Calu3 (cell line): ENCODE measurements at places on chromosomes 6 and 20.

- H3K4me3 ChIP-seq, result no peak overlapping the region
- H3K4me1 ChIP-seq, result peaks cover 14% of the 10 kb centered on the region
- H3K27ac ChIP-seq, result no peak overlapping the region
Observed at GRCh38 chr6:26543953-26544352, 5.8 kb downstream of the HMGN4 start.

- DNase-seq, result peak; percentile 61
- H3K4me1 ChIP-seq, result peaks cover 25% of the 10 kb centered on the region
- H3K27ac ChIP-seq, result no peak overlapping the region
- H3K27me3 ChIP-seq, result no peaks in the 10 kb centered on the region
- H3K36me3 ChIP-seq, result no peaks in the 10 kb centered on the region
Observed at GRCh38 chr20:53949319-53949839, 121.0 kb downstream of the BCAS1 start.

- no peaks in the 10 kb centered on the region for H3K36me3 ChIP-seq
- peaks cover 17% of the 10 kb centered on the region for H3K4me1 ChIP-seq
- H3K27me3 ChIP-seq, result no peaks in the 10 kb centered on the region
Observed at GRCh38 chr6:20948556-20948955, 414.3 kb downstream of the CDKAL1 start.

- DNase-seq, result no peak
- H3K27me3 ChIP-seq, result no peaks in the 10 kb centered on the region
- H3K4me3 ChIP-seq, result no peak overlapping the region
- no peak overlapping the region for H3K27ac ChIP-seq
- H3K36me3 ChIP-seq, result no peaks in the 10 kb centered on the region
- no peaks in the 10 kb centered on the region for H3K4me1 ChIP-seq
Observed at GRCh38 chr6:143727035-143727434, 49.3 kb downstream of the PHACTR2 start.

GRCh38 chr20:19932170-19932667 is 84.9 kb upstream of the NAA20 start:
- H3K36me3 ChIP-seq, result no peaks in the 10 kb centered on the region
- no peak overlapping the region for H3K4me3 ChIP-seq
- peaks cover 8% of the 10 kb centered on the region for H3K4me1 ChIP-seq
- no peak overlapping the region for H3K27ac ChIP-seq

DNA sequence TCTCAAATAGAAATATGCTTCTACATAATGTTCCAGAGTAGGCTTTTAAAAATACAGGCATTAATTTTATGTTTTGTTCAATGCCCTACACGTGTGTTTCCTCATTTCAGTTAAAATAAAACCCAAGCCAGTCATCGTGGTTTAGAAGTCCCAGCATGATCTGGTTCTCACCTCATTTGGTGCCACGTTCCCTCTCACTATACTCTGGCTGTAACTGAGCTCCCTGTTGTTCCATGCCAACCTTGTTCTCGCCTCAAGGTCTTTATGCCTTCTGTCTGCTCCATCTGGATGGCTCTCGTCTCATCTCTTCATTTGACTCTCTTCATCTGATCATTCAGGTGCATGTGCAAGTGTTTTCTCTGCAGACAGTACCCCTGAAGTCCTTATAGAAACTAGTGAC is 32.6 kb downstream of the HDGFL1 start:
- H3K36me3 ChIP-seq, result no peaks in the 10 kb centered on the region
- no peak for DNase-seq
- H3K27me3 ChIP-seq, result no peaks in the 10 kb centered on the region
- peaks cover 22% of the 10 kb centered on the region for H3K4me1 ChIP-seq
- no peak overlapping the region for H3K27ac ChIP-seq

GRCh38 chr20:31260326-31260932 is 3.0 kb downstream of the DEFB115 start:
- no peaks in the 10 kb centered on the region for H3K36me3 ChIP-seq
- H3K27ac ChIP-seq, result no peak overlapping the region
- no peaks in the 10 kb centered on the region for H3K4me1 ChIP-seq
- peaks cover 14% of the 10 kb centered on the region for H3K27me3 ChIP-seq
- peak; percentile 48 for DNase-seq
- no peak overlapping the region for H3K4me3 ChIP-seq

GRCh38 chr6:24376871-24377270 is 19.0 kb upstream of the DCDC2 start:
- peaks cover 25% of the 10 kb centered on the region for H3K4me1 ChIP-seq
- no peaks in the 10 kb centered on the region for H3K36me3 ChIP-seq
- H3K4me3 ChIP-seq, result no peak overlapping the region
- H3K27me3 ChIP-seq, result no peaks in the 10 kb centered on the region
- no peak overlapping the region for H3K27ac ChIP-seq

DNA sequence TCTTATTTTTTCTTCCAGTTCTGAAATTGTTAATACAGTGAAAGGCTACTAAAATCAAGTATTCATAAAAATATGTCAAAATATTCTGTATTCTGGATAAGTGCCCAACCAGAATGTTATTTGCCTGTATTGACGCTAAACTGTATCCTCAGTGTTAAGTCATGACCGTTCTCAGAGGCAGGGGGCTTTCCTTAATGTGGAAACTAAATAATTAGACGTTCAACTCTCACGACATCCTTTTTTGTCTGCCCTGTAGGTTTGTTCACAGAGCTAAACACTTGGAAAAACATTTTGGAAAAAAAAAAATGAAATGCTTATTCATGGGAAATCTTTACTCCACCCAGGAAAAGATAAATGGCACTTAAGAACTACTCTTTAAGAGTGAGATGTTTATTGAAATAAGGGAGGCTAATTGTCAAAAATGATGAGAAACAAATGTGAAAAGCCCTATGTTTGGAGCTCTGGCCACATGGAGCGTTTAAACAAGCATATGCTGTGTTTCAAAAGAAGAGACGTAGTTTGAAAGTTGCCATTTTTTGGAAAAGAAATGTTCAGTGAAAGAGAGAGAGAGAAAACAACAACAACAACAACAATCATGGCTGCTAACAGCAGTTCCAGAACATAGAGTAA is 453.1 kb upstream of the MARCKS start:
- no peaks in the 10 kb centered on the region for H3K27me3 ChIP-seq
- H3K4me1 ChIP-seq, result peaks cover 3% of the 10 kb centered on the region
- no peaks in the 10 kb centered on the region for H3K36me3 ChIP-seq
- no peak for DNase-seq
- H3K4me3 ChIP-seq, result no peak overlapping the region

DNA sequence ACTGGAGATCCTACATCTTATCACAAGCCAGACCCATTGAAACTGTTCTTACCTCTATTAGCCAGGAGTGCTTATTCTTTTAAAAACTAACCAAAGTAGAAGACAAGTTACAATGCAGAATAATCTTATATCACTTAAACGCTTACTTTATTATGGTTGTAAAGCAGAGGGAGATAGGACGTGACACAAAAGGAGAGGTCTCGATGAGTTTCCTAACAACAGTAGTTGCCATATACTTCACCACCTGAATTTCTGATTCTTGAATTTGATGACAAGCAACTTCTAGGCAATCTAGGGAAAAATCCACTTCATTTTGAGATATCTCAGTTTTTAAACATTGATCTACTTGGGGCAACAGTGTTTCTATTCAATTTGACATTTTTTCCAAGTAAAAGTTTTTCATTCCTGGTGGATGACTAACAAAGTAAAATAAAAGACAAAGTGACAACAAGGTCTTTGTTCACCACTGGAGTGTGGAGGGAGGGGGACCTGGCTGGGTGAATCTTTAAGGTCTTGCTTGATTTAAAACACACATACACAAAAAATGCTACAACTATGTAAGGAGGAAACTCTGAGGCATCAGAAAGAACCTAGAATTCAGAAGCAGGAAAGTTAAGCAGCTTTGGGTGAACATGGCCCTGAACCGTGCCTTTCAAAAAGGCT is 110.9 kb downstream of the SMLR1 start:
- peak overlapping the region; percentile 14 for H3K4me3 ChIP-seq
- H3K36me3 ChIP-seq, result no peaks in the 10 kb centered on the region
- peaks cover 57% of the 10 kb centered on the region for H3K4me1 ChIP-seq

DNA sequence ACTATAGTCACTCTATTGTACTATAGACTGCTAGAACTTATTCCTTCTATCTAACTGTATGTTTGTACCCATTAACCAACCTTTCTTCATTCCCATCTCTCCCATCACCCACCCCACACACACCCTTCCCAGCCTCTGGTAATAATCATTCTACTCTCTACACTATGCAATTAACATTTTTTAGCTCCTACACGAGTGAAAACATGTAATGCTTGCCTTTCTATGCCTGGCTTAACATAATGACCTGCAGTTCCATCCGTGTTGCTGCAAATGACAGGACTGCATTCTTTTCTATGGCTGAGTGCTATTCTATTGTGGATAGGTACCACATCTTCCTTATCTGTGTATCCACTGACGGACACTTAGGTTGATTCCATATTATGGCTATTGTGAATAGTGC is 95.5 kb downstream of the ALDH8A1 start:
- DNase-seq, result no peak
- H3K27ac ChIP-seq, result no peak overlapping the region
- no peaks in the 10 kb centered on the region for H3K36me3 ChIP-seq
- H3K4me1 ChIP-seq, result peaks cover 8% of the 10 kb centered on the region

DNA sequence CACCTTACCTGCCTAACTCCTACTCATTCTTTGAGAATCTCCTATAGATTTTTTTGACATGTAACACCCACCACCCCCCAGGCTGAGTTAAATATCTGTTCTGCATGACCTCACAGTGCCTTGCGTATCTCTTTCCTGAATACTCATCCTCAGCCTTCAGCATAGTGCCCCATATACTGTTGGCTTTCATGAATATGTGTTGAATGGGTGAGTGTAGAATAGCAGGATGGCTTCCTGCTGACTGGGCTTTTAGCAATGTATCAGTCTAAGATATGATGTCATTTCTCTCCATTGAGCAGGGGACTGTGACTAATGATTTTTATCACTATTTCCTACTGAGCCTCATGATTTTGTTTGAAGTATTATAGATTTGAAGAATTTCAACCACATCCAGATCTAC is 361.6 kb upstream of the MARCKS start:
- no peak overlapping the region for H3K4me3 ChIP-seq
- no peak for DNase-seq
- H3K27ac ChIP-seq, result no peak overlapping the region
- H3K36me3 ChIP-seq, result no peaks in the 10 kb centered on the region
- H3K27me3 ChIP-seq, result no peaks in the 10 kb centered on the region

GRCh38 chr6:113854531-113855499 is 2.3 kb upstream of the MARCKS start:
- H3K4me3 ChIP-seq, result no peak overlapping the region
- no peaks in the 10 kb centered on the region for H3K27me3 ChIP-seq
- no peak overlapping the region for H3K27ac ChIP-seq
- no peaks in the 10 kb centered on the region for H3K36me3 ChIP-seq
- H3K4me1 ChIP-seq, result no peaks in the 10 kb centered on the region
- peak; percentile 72 for DNase-seq

DNA sequence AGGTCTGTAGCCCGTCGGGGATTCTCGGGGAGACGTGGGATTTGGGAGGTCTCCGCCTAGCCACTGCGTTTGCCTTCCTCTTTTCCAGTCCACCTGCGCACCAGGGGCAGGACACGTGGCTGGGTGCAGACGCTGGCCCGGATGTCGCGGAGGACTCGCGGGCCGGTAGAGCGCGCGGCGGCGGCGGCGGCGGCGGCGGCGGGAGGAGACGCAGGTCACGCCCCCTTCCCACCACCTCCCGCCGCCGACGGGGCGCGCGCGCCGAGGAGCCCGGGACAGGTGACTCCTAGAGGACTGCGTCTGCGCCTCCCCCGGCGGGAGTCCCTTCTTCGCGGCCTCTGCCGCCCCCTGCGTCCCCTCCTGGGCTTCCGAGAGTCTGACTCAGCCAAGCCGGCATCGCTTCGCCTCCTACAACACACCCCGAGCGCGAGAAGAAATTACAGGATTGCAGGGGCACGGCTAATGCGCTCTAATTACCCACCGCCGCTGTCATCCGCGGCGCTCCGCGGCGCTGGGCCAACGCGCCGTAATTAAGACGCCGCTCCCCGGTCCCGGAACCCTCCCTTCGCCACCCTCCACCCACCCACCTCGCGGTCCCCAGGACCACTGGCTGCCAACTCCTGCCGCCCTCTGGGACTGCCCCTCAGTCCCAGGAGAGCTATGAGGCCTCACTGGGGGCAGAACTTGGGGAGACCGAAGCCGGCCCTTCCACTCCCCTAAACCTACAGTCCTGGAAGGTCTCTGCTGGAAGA is 124.5 kb downstream of the MRPL14 start:
- peak; percentile 97 for DNase-seq
- H3K27me3 ChIP-seq, result no peaks in the 10 kb centered on the region
- peaks cover 70% of the 10 kb centered on the region for H3K4me1 ChIP-seq
- H3K36me3 ChIP-seq, result peaks cover 88% of the 10 kb centered on the region
